ENCODE measurements at places on chromosomes 6 and 20.

- no peak for DNase-seq
- no peaks in the 10 kb centered on the region for H3K4me1 ChIP-seq
- no peak overlapping the region for H3K27ac ChIP-seq
- no peak overlapping the region for H3K4me3 ChIP-seq
- no peaks in the 10 kb centered on the region for H3K36me3 ChIP-seq
Observed at GRCh38 chr6:17211101-17211500, 70.1 kb upstream of the RBM24 start.

- H3K4me1 ChIP-seq = peaks cover 5% of the 10 kb centered on the region
- H3K27ac ChIP-seq = peak overlapping the region; percentile 76
- peaks cover 37% of the 10 kb centered on the region for H3K27me3 ChIP-seq
- H3K4me3 ChIP-seq = no peak overlapping the region
Observed at GRCh38 chr20:62702895-62703852, 5.5 kb upstream of the NTSR1 start.

- no peak for DNase-seq
- H3K27ac ChIP-seq = no peak overlapping the region
- peaks cover 6% of the 10 kb centered on the region for H3K27me3 ChIP-seq
- peaks cover 7% of the 10 kb centered on the region for H3K4me1 ChIP-seq
- no peaks in the 10 kb centered on the region for H3K36me3 ChIP-seq
Observed at GRCh38 chr6:132969196-132969595, 154.8 kb downstream of the RPS12 start.

GRCh38 chr6:156659822-156660198, 117.4 kb upstream of the ARID1B start:
- DNase-seq = no peak
- no peak overlapping the region for H3K4me3 ChIP-seq
- peaks cover 15% of the 10 kb centered on the region for H3K4me1 ChIP-seq
- peaks cover 5% of the 10 kb centered on the region for H3K27me3 ChIP-seq
- no peak overlapping the region for H3K27ac ChIP-seq

Data from activated T-helper 2 cell treated with anti-CD3 and anti-CD28 coated beads, Interferon-gamma antibody, Interleukin-2, Interleukin-4, amounts not matched to agents 10 μg/mL and 5 μg/mL and 100 μg/mL, durations not matched to agents 14 hours and 24 hours and 36 hours (primary cell).